ENCODE measurements at places on chromosomes 16 and 17.

DNA sequence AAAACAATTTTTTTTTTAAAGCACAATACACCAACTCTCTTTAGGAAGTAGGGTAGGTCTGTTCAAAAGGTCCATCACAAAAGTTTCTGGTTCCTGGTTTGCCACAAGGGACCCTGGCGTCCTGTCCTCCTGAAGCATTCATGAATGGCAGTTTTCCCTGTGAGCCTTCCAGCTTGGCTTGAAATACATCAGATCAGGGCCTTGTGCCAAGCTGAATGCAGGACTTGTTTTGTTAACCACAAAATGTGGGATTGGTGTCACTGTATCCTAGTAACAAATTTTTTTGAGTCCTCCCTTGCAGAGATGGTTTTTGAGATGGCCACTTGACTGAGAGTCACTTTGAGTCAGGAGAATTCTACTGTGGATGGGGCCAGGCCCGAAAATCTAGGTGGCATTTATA, 3.9 kb downstream of the GNAO1 start:
- DNase-seq, result no peak

DNA sequence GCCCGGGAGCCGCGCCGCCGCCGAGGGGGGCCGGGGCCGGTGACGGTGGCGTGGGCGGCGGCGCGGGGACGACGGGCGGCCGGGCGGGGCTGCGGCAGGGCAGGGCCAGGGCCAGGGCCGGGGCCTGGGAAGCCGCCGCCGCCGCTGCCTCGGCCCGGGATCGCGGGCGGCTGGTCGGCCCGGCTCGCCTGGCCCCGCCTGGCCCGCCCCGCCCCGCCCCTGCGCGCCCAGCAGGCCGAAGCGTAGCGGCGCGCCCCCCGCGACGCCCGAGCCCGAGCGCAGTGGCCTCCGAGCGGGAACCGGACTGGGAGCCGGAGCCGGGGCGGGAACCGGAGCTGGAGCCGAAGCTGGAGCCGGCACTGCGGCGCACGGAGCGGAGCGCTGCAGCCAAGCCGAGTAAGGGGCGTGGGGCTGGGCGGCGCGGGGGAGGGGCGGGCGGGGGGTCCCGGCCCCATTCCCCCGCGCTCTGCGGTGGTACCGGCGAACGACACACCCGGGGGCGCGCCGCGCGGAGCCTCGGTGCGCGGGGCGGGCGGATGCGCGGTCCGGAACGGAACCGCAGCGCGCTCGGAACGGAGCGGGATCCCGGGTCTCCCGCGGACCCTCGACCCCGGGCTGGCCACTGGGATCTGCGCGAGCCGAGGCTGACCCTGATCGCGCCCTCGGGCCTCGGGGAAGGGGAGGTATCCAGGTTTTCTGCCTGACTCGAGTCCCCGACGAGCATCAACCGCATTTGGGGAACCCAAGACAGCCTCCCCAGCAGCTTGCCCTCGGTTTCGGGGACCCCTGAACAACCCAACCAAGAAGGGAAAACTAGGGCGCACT, at the start of gene BEAN1:
Gene BEAN1 (plus strand): TSS at position 260 of the 825 bp plus-strand sequence. CDS start 10,382 bp downstream, outside the sequence.
- no peak for DNase-seq

DNA sequence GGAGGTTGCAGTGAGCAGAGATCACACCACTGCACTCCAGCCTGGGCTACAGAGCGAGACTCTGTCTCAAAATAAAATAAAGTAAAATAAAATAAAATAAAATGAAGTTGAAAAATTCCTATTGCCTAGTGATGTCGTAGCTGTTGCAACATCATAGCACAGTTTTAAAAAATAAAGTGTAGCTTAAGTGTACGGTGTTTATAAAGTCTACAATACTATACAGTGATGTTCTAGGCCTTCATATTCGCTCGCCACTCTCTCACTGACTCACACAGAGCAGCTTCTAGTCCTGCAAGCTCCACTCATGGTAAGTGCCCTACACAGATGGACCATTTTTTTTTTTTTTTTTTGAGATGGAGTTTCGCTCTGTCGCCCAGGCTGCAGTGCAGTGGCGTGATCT, 43.5 kb upstream of the MNT start:
- no peak for DNase-seq

GRCh38 chr16:53515811-53516210, 12.8 kb upstream of the AKTIP start:
- DNase-seq, result no peak
